NB4 (cell line): ENCODE measurements at places on chromosomes 3 and 15.
A peak's percentile ranks its signal among the peaks of the same experiment; 100 is the strongest.

- DNase-seq: no peak
Observed at GRCh38 chr3:7875925-7876324, 625.7 kb upstream of the LMCD1 start.

- no peak for DNase-seq
Observed at GRCh38 chr3:124772081-124772831, 42.0 kb downstream of the UMPS start.

DNA sequence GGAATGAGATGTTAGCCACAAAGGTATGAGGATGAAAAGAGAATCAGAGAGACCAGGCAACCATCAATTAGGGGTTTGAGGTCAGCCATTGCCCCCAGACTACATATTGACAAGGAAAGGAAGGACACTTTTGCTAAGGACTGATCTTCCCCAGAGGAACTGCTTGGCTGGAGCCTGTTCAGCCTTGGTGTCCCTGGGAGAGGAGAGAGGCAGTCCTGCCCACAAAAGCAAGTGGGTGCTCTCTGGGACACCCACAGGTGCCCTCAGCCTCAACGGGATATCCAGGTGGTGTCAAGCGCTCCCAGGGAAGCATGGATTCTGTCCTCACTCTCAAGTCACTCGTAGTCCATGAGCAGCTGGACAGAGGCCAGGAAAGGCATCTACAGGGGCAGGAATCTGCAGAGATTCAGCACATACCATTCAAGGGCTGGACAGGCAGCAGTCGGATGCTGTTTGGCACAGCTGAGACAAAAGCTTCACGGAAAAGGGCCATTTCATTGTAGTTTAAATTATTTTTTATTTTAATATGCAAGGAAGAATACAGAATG lies 166.2 kb downstream of the UACA start:
- no peak for DNase-seq

GRCh38 chr3:52167240-52167639 lies 13.0 kb upstream of the POC1A start:
- no peak for DNase-seq

GRCh38 chr3:148211725-148212124 lies 486.0 kb upstream of the AGTR1 start:
- DNase-seq: no peak

- DNase-seq: no peak
Observed at GRCh38 chr3:66442254-66443117, 58.3 kb downstream of the LRIG1 start.

- DNase-seq: no peak
Observed at GRCh38 chr15:78732634-78733033, 78.6 kb downstream of the ADAMTS7 start.

DNA sequence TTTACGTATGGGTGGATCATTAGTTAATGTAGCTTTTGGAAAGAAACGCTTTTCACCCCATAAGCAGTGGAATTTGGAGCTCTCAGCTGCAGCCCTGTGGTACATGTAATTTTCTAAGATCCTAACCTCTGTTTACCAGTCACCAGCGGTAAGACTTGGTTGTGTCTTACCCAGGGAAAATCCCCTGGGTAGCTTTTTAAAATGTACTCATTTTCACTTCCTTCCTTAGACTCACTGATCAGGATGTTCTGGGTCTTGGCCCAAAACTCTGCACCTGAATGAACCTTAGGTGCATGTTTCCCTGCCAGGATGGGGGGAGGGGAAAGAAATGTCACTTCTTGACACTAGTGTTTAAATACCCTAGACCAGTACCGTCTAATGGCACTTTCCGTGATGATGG lies 605.2 kb downstream of the MAGI1 start:
- no peak for DNase-seq

- DNase-seq: no peak
Observed at GRCh38 chr3:152395764-152396163, 127.0 kb downstream of the MBNL1 start.

GRCh38 chr3:28915741-28916500 lies 364.9 kb upstream of the RBMS3 start:
- peak; percentile 5 for DNase-seq

DNA sequence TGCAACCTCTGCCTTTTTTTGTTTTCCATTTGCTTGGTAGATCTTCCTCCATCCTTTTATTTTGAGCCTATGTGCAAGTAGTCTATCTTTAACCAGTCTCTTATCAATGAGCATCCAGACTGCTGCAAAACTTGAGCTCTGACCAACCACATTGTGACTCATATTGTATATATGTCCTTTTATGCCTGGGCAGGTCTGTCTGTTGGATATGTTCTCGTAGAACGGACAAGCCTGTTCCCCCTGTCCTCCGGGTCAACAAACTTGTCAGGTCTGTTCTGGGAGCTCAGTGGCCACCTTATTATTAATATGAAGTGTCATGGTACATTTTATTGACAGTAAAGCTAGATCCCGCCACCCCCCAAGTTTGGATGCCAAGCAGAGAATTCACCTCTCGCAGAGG lies 252.9 kb upstream of the ST8SIA2 start:
- no peak for DNase-seq

- DNase-seq: no peak
Observed at GRCh38 chr15:73990250-73991005, 1.7 kb downstream of the STOML1 start.

GRCh38 chr3:87250009-87250408 lies 22.9 kb downstream of the CHMP2B start:
- DNase-seq: no peak

DNA sequence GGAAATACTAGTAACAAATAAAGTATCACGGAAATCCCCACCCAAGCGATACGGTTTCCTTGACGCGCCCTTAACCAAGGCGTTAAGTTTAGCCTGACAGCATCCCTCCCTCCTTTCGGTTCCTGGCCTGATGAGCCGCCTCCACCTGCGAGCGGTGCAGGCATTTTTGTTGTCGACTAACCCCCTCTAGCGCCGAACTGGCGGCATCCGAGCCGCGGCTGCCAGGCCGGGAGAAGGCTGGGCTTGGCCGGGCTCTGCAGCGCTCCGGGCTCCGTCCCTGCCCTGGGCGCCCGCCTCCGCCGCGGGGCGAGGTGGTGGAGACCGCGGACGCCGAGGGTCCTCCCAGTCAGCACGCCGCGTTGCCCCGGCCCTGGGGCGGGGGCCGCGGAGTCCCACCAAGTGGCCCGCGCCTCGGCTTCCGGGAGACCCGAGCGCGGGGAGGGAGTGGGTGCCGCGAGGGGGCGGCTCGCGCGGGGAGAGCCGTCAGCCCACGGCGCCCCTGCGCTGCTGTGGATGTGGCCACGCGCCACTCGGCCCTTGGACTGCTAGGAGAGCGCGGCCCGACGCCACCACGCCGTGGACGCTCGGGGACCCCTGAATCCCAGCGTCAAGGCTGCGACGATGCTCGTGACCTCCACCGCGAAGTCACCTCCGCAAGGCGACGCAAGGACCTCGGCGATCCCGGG lies 1.1 kb upstream of the EPHA6 start:
- peak; percentile 50 for DNase-seq

DNA sequence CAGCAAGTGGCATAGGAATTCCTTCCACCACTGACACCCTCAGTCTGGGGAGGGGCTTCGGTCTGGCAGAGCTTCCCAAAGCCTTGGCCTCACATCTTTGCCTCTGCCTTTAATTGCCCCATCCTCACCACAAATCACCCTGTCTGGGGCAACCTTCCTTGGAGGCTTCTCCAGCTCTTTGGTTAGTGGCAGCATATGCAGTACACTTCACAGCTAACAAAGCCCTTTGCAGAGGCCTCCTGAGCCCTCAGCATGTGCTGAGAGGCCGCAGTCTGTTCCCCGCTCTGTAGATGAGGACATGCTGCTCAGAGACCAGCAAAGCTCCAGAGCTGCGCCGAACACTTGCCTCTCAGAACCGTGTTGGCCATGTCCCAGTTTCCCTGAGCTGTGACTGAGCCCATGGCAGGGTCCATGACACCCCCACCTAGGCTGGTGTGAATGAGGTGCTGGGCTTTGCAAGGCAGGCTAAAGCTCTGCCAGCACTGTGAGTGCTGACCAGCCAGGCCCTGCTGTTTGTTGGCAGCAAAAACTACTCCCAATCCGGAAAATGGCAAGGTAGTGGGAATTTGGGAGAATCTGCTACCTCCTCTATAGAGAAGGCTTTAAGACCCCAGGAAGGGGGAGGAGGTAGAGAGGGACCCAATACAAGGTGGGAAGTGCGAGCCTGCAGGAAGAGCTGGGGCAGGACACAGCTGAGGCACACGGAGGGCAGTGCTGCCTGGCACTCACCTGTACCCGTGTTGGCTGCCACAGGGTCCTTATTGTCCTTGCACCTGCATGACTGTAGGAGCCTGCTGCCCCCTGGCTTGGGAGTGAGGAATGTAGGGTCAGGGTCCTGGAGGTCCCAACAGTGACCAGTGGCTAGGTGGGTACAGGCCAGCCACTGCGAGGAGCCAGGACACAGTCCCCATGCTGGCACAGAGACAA lies 8.4 kb upstream of the KLF15 start:
- DNase-seq: no peak

DNA sequence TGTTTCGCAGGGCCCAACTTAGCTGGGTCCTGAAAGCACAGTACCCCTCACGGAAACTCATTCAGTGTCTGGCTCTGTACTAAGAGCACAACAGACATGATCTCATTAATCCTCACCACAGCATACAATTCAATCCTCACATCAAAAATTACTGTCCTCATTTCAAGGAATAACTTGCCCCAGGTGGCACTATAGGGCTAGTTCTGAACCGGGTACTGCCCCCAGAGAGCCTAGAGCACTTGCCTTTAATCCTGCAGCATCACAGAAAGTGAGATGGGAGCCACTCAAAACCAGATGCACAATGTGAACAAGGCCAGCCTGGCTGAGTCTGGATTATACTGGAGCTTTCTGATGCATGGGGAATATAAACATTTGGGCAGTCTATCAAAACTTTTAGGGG lies 122.6 kb downstream of the OSBPL10 start:
- peak; percentile 5 for DNase-seq

- no peak for DNase-seq
Observed at GRCh38 chr3:147799601-147800000, 390.4 kb downstream of the ZIC1 start.

- DNase-seq: no peak
Observed at GRCh38 chr3:172376881-172377280, 71.4 kb downstream of the GHSR start.

GRCh38 chr3:111035316-111035715 lies 36.3 kb upstream of the NECTIN3 start:
- no peak for DNase-seq

DNA sequence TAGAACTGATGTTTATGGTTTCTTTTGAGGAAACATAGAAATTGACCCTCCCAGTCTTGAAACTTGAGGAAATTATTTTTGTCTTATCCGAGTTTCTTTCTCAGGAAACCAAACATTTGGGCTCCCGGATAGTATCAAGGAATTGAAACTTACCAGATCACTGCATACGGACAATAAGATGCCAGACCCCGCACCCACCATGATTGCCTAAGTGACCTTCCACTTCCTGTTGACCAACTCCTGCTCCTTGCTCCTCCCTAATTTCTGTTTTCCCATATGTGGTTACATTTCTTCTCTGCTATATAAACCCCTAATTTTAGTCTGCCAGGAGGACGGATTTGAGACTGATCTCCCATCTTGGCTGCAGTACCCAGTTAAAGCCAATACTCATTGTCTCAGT lies 118.4 kb upstream of the TPRG1 start:
- no peak for DNase-seq

GRCh38 chr3:112606098-112606497 lies 34.8 kb downstream of the CCDC80 start:
- no peak for DNase-seq

DNA sequence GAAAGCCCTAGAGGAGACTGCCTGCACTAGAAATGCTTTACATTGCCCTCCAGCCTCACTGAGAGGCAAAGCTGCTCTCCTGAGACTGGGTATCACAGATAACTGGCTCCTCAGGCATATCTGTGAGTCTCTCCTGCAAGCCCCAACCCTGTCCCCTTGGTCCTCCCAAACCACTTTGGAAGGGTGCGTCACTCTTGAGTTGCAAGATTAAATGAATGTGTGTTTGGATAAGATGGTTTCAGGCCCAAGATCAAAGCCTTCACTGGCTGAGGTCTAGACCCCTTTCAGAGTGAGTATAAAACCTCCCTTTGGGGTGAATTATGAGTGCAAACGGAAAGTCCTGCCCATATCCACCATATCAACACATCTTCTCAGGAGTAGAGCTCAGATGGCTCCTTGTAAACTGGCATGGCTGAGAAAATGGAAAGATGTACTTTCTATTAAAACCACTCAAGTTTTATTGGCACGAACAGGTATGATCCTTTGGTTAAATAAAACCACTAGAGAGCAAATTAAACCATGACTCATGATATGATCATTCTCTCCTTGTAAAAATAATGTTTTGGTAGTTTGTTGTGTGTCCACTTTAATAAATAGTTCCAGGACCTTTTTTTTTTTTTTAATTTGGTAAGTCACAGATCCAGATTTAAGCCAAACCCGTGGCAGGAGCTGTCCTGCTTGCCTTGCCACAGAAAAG lies 164.0 kb downstream of the CHST2 start:
- DNase-seq: no peak

DNA sequence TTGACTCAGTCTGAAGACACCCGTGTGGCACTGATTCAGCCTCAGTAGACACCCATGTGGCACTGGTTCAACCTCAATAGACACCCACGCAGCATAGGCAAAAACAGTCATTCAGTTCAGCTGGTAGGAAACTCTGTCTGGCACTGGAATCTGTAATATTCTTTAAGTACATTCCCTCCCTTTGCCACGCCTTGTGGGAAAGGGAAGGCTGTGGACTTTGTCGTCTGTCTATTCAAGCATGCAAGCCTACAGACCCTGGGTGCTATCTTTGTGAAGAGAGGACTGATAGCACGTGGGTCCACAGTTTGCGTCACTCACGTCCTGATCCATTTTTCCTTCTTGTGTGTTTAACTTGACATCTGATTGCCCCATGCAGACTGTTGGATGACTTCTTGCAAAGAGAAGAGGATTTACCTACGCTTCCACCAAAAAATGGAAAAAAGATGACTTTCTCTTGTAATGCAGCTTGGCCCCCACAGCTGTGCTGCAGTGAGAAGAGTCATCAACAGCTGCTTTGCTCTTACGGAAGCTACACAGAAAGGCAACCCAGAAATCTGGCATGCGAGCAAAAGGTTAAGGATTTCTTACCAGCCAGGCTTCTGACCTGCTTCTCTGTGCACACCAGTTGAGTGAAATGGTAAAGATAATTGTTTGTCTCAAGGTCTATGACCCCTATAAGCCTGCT lies 278.1 kb downstream of the ULK4 start:
- no peak for DNase-seq

DNA sequence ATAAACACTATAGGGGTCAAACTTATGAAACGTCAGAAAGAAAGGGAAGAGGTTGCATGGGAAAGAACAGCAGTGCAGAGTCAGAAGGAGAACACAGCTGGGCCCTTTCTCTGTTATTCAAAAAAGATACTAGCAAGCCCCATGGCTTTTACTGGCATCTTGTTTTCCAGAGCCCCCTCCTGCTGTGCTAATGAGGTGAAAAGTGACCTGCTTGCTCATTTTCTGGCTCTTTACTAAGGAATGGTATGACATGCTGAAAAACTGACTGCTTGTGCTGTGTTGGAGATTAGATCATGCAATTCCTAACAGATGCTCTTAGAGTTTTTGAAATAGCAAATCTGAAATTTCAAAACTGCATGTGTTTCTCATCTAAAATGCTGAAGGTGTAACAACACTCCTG lies 541.6 kb upstream of the ALCAM start:
- DNase-seq: no peak
